ENCODE measurements at places on chromosomes 7 and 10.

DNA sequence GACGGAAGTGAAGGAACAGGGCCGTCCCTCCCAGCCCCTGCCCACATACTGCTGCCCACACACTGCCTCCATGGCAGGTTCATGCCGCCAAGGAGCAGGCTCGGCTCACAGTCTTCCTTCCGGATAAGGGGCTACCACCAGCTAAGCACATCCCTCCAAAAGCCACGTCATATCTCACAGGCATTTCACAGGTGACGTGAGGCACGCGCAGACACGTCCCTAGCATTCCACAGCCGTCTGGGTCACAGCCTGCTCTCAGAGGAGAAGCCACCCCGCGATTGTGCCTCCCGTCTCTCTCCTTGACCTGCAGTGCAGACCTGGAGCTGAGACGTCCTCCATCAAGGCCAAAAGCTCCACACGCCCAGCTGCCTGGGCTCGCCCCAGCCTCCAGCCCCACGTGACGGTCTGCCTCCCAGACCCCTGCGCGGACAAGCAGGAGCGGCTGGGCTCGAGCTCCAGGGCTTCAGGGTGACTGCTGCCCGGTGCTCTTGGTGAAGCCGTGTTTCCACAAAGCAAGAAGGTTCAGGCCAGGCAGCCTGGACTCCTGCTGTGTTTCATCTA lies 114.0 kb downstream of the MAD1L1 start:
- DNase-seq = no peak

DNA sequence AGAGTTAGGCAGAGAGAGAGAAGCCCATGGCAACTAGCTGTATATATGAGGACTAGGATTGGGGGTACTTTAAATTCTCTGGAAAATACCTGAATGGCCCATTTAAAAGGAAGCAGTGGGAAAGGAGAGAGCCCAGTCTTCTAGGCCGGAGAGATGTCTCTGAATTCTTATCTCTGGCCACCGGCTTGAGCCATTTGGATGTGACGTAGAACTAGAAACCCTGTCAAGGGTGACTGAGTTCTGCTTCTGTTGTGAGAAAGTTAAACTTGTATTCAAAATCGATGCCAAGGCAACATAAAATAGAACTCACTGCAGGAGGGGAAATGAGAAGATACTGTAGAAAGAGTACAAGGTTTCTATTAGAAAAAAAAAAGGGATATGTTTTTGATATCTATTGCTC lies 6.3 kb upstream of the GSTK1 start:
- DNase-seq = no peak

DNA sequence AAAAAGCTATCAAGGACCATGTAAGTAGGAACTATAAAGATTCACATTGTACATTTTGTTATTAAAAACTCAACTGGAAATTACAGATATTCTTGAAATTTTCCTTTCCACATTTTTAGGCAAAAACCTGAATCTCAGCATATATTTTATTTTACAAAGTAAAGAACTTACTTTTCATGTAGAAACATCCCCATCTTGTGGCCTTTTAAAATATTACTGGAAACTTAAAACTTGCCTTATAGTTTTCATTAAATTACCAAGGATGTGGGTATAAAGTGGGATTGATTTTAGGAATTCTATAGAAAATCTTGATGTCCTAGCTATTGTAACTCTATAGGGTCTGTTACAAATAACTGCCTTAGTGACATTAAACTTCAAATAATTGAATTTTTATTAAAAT lies 10.6 kb downstream of the DBF4 start:
- peak; percentile 61 for DNase-seq

DNA sequence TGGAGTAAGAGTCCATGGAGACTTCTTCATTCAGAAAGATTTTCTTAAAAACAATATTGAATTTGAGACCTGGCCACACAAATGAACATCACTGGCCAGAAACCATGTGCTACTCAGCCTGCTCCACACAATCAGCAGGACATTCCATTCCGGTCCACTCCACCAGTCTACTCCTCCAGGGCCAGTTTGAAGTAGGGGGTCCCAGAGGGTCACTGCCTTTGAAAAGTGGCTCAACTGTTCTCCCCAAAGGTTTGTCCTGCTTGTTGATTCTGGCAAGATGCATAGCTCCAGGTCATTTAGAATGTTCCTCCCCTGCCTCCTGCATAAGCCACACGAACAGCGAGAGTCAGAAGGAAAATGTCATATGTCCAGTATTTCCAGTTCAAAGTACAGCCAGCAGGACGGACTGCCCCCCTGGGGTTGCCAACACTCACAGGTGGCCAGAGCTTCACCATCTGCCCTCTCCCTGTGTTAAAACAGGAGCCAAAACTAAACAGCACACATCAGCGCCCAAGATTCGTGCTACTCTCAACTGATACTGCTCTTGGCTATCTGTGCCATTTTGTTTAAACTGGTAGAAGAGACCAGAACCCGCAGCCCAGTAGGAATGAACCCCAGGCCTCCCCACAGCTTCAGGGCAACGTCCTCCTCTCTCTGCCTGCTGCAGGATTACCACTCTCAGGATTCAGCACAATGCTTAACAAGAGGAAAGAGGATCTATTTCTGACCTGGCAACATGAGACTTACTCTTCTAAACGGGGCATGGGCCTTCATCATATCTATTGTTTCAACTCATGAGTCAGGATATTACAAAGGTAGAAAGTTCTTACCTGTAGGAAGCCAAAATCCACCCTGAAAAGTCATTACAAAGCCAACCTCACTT lies 11.3 kb downstream of the GRB10 start:
- no peak for DNase-seq

DNA sequence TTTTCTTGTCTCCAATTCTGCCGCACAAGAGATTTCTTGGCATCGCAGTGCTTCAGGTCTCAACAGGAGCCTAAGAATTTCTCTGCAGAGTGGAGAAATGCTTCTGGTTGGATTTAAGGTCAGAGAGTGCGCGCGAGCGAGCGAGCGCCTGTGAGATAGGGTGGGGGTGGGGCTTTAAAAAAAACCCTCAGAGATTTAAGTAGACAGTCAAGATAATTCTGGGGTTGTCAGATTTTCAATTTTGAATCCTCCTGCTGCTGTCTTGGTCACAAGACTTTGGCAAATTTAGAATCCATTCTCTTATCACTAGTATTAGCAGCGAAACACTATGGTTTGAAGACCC lies 49.7 kb downstream of the CPEB3 start:
- peak; percentile 47 for DNase-seq

DNA sequence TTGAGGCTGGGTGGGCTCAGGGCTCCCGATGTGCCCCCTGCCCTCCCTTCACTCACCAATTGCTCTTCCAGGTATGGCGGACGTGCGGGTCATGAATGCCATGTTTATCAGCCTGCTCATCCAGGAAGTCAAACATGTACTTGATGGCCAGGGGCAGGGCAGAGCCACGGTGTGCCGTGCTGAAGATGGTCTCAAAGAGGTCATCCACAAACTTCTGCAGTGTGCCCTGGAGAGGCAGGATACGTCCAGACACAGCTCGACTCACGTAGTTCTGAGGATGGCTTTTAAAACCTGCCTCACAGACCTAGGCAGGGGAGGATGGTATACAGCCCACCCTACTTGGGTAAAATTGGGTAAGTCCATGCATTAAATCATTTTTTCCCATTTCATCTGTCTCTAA lies 431.2 kb downstream of the PLXNA4 start:
- DNase-seq = no peak
